GM12878 (cell line): ENCODE measurements at places on chromosomes 4 and X. TPM values are rescaled to one million over a fixed set of nuclear protein-coding genes. Genes with fewer than 3 reads are reported as not detected.
A peak's percentile ranks its signal among the peaks of the same experiment; 100 is the strongest.

- DNase-seq = no peak
Measured at GRCh38 chr4:92678292-92678691, 374.5 kb downstream of the GRID2 start.

GRCh38 chr4:161252520-161253141, 911.2 kb downstream of the FSTL5 start:
- DNase-seq = peak; percentile 15

DNA sequence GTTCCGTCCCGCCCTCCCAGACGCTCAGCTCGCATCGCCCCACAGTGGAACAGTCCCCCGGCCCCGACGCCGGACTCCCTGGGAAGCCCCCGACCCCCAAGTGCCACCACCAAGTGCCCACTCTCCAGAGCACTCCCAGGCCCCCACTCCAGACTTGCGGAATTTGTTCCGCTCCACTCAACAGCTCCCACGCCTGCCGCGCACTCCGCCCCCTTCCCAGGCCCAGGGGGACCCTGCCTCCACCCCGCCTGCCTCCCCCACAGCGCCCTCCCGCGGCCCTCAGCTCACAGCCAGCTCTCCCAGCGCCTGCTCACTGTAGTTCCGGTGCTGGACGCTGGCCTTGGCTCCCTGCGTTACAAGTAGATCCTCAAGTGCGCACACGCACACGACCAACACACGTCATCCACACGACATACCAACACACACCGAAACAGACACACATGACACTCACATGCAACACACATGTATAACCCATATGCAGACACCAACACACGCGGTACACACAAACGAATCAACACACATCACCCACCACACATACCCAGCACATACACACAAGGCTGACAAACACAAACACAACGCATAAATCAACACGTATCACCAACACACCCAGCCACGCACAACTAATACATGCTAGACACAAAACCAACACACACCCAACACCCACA, 8.0 kb downstream of the MSX1 start:
- DNase-seq = no peak

- DNase-seq = no peak
Measured at GRCh38 chr4:153428941-153429475, 37.2 kb upstream of the TMEM131L start.

DNA sequence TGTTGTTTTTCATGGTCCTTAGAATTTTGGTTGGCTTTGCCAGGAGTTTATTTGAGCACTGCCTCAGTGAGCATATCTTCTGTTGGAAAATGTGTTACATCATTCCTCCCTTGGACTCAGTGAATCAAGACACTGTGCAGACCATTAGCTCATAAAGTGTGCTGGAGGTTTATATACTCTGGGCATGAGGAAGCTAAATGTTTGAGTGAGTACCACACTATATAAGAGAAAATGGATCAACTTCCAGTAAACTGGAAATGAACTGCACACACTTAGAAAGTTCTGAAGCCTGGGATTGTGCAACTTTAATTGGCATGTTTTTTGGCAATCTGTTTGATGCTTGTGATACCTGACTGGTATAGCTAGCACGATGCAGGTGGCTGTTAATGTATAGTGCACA, 75.9 kb downstream of the LIMCH1 start:
- no peak for DNase-seq

GRCh38 chr4:54668014-54668611, 10.4 kb downstream of the KIT start:
- DNase-seq = no peak

DNA sequence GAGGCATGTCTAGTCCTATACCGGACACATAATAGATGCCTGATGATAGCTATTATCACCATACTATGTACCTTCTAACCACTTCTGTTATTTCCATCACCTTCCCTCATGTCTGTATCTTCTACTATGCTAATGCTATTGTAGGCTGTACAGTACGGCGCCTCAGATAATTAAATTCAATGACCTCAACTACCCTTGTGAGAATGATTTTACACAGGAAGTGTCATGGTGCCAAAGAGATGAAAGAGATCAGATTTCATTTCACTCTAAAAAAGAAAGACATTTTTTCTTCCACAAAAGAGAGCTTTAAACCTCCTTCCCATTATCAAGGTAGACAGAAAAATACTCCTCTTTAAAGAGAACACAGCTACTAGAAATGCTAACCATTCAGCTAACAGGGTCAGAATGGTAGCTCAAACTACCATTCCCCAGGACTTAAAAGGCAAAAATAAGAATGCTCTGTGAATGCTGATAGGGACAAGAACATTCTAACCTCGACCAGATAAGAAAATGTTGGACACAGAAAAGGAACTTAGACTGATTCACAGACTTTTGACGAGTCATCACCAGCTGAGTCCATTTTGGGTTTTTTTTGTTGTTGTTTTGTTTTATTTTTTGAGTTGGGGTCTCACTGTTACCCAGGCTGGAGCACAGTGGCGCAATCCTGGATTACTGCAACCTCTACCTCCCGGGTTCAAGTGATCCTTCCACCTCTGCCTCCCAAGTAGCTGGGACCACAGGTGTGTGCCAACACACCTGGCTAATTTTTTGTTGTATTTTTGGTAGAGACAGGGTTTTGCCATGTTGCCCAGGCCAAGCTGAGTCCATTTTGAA, 99.2 kb upstream of the RAPGEF2 start:
- no peak for DNase-seq

GRCh38 chrX:134625315-134625718, 33.0 kb downstream of the PLAC1 start:
- DNase-seq = no peak

GRCh38 chr4:16253127-16253960, 27.1 kb upstream of the TAPT1 start:
- no peak for DNase-seq

GRCh38 chr4:122053186-122053585, 98.9 kb upstream of the BLTP1 start:
- DNase-seq = no peak

DNA sequence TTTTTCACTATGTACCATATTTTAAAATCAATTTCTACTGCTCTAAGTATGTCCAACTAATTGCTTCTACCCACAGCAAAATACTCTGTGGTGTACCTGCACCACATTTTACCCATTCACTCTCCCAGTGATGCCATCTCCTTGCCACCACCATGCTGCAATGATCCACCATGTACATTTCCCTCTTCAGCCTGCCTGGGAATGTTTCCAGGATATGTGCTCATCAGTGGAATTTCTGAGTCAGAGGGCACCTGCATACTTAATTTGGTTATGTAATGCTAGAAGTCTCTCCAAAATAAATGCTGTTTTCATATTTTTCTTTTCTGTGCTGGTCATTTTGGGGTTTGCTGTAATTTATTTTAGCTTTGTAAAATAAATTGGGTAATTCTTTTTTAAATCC, 33.2 kb upstream of the OCIAD2 start:
- no peak for DNase-seq

DNA sequence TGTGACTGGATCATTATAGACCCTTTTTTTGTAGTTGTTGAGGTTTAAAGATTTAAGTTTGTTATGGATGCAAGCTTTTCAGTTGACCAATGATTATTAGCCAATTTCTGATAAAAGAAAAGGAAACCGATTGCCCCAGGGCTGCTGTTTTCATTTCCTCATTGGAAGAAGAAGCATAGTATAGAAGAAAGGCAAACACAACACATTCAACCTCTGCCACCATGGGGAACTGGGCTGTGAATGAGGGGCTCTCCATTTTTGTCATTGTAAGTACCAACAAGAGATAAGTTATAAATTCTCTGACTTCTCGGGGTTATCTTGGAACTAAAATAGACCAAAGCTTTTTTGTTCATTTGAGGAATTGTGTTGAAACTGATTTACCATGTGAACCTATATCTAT, at the start of gene CYBB:
TSS of gene CYBB (plus strand) at position 203 of the 400 bp plus-strand sequence. CDS start at position 222, 19 bp downstream.
- no peak for DNase-seq

DNA sequence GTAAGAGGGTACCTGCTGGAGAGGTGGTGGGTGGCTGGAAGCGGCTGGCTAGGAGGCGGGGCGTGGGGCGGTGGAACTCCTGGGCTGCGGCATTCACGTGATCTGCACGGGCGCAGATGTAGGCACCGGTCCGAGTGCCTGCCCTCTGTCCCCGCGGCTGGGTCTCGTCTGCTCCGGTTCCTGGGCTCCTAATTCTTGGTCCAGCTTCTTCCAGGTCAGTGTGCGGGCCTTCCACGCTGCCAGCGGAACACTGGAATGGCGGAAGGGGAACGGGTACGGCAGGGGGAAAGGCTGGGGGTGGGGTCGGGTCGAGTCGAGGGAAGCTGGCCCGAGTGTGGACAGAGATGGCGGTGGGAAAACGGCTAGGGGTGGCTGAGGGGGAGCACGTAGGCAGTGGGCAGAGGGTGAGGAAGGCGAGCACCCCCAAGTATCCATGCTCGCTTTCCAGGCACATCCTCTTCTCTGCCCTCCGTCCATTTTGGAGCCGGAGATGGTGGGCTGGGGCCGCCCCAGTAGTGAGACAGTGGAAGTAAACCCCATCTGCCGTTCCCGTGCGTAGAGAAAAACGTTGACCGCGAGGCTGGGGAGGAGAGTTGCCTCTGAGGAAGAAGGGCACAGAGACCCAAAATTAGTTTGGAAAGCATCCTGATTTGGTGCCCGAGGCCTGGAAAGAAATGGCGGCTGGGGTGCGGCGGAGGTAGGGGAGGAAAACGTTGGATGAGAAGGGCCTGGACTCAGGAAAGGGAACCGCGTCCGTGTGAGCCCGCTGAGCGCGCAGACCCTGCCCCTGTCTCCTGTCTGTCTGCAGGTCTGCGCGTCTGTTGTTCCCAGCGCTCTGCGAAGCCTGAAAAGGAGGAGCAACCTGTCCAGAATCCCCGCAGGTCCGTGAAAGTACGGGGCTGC, at the start of gene TCEAL4:
TSS of gene TCEAL4 (plus strand) at position 105 of the 903 bp plus-strand sequence. CDS start 1,161 bp downstream, outside the sequence.
- DNase-seq = no peak

DNA sequence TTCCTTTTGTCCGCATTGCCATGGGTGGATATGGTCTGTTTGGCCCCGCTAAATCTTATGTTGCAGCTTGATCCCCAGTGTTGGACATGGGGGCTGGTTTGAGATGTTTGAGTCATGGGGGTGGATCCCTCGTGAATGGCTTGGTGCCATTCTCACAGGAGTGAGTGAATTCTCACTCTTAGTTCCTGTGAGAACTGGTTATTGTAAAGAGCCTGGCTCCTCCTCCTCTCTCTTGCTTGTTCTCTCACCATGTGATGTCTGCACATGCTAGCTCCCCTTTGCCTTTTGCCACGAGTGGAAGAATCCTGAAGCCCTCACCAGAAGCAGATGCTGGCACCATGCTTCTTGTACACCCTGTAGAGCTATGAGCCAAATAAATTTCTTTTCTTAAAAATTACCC, 22.6 kb upstream of the STBD1 start:
- no peak for DNase-seq

DNA sequence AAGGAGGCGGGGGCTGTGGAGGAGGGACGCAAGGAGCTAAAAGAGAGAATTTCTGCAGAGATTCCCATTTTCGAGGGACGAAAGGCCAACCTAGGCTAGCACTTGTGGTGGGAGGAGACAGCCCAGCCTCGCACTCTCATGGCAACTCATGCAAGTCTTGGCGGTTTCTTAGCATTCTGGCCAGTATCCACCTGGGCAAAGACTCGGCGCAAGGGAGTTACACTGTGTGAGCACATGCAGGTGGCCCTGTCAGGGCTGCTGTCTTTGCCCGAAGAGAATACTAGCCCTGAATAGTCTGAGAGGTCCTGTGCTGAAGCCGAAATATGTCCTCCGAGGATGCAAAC, 15.5 kb downstream of the MCF2 start:
- DNase-seq = no peak

DNA sequence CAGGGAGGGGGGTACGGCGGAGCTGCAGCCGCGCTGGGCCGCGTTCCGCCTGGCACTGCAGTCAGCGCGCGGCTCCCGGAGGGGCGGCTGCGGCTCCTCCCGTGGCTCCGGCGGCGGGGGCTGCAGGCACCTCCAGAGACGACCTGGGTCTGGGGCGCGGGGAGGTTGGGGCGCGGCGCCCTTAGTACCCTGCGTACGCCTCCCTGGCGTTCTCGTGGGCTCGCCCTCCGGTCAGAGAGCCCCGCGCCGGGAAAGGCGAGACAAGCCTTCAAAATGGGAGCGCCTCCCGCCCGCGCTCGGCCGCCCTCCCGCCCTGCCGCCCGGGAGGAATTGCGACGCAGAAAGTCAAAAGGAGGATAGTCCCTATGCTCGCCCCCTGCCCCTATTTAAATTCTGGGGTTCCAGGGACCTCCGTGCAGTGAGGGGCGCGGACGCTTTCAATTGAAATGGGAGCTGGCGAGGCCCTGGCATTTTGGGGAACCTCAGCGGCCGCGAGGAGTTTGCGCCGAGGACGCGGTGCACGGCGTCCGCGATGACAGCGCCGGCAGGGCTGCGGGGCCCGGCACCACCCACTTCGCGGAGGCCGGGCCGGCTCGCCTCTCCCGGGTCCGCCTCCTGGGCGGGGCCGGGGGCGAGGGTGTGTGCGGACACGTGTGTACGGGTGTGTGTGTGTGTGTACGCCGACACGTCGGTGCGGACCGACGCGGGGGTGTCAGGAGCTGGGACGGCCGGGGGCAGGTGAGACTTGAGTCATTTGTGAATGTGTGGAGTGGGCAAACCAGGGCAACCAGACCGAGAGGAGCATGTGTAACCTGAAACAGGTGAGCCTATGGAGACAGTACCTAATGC, 544 bp downstream of the HERC3 start:
- DNase-seq = peak; percentile 20

DNA sequence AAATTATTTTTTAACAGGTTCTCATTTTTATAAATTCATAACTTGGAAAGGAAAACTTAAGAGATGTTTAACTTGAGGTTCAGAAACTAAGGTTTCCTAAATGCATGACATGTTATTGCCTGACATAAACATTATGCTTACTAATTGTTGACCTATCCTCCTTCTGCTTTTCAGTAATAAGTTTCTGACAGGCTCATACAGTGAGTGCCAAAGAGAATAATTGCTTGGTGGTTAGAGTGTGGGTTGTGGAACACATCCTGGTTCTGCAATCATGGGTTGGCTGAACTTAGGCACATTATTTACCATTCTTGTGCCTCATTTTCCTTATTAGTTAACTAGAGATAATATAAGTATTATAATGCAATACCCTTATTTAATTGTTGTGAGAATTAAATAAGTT, 56.5 kb downstream of the BMPR1B start:
- no peak for DNase-seq

GRCh38 chr4:75698963-75699228, 25.5 kb upstream of the USO1 start:
- DNase-seq = no peak

DNA sequence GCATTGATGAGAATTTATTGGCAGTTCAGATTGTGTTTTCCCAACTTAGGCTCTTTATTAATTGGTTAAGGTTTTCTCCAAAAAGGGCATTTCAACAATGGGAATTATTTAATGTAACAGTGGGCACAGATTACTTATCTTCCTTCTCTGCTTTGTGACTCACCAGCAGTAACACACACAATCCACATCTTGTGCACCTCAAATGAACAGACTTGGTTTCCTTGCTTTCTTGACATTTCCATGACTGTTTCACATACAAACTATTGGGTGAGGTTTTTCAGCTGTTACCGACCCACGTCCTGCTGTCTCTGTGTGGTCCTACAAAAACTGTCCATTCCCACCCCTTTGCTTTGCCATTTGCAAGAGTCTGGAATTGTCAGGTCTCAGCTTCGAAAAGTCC, 38.1 kb downstream of the CCNI start:
- no peak for DNase-seq

GRCh38 chr4:13559413-13559812, 15.1 kb upstream of the NKX3-2 start:
- DNase-seq = no peak

Gene KLB
- 0.08 and 0.11 TPM in 2 replicates for total RNA-seq

Gene FANCB
- 6.6 TPM in 2 replicates for total RNA-seq

Gene NEUROG2
- 1.9 and 2.9 TPM in 2 replicates for total RNA-seq

Gene RTL5
- 0.05 and 0.10 TPM in 2 replicates for total RNA-seq

Gene TLR1
- 22.4 and 22.9 TPM in 2 replicates for total RNA-seq

Gene PPP4R3C
- total RNA-seq = not detected in 2 replicates

Gene AKAP14
- not detected in 2 replicates for total RNA-seq

Gene AFF2
- not detected in 2 replicates for total RNA-seq

Gene CABS1
- total RNA-seq = not detected in 2 replicates

Gene SMIM10
- 0.13 TPM in 1 of 2 replicates, not detected in the other for total RNA-seq
